Left kidney (tissue), 8 donors: ENCODE measurements at places on chromosomes 11 and 22.

DNA sequence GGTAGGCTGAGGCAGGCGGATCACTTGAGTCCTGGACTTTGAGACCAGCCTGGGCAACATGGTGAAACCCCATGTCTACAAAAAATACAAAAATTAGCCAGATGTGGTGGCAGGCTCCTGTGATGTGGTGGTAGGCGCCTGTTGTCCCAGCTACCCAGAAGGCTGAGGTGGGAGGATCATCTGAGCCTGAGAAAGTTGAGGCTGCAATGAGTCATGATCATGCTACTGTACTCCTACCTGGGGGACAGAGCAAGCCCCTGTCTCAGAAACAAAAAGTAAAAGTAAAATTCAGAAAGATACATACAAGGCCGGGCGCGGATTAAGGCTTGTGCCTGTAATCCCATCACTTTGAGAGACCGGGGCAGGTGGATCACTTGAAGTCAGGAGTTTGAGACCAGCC lies 6.3 kb downstream of the LDHAL6A start:
- DNase-seq: no peak

GRCh38 chr22:39463931-39464390 lies 7.1 kb downstream of the MGAT3 start:
- DNase-seq: no peak

GRCh38 chr11:71565263-71565662 lies at the start of gene KRTAP5-10:
KRTAP5-10 (plus strand) TSS chr11:71565563; CDS start chr11:71565588, 25 bp downstream.
- no peak for DNase-seq

DNA sequence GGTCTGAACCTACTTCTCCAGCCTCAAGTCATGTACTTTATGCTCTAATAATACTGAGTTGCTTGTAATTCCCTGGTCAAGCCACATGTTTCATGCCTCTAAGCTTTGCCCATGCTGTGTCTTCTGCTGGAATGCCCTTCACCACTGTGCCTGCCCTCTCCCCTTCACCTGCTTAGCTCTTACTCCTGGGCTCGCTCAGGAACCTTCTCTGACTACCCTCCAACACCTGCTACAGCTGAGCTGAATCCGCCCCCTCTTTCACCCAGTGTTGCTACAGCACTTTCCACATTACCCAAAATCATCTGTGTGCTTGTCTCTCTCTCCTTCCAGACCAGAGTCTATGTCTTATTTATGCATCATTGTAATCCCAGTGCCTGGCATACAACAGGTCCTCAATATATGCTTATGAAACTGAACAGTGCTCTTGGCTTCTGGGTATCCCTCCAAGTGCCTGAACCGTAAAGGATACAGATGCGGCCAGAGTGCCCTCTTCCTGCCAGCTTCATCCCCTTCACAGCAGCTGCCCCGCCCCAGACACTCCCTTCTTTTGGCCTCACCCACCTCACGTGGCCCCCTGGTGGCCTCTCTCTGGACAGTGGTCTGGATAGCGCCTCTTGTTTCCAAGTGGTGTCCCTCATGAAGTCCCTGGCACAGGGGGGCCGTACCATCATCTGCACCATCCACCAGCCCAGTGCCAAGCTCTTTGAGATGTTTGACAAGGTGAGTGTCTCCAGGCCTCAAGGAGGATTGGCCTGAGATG lies 7.1 kb downstream of the ABCG4 start:
- DNase-seq: no peak

- DNase-seq: no peak
Measured at GRCh38 chr11:95595973-95596489, 193.6 kb downstream of the FAM76B start.

- no peak for DNase-seq
Measured at GRCh38 chr22:48800036-48800885, 1027.4 kb downstream of the BRD1 start.

- DNase-seq: no peak
Measured at GRCh38 chr22:20022978-20023613, 2.2 kb downstream of the TANGO2 start.

- no peak for DNase-seq
Measured at GRCh38 chr11:30938810-30939209, 352.7 kb upstream of the MPPED2 start.

DNA sequence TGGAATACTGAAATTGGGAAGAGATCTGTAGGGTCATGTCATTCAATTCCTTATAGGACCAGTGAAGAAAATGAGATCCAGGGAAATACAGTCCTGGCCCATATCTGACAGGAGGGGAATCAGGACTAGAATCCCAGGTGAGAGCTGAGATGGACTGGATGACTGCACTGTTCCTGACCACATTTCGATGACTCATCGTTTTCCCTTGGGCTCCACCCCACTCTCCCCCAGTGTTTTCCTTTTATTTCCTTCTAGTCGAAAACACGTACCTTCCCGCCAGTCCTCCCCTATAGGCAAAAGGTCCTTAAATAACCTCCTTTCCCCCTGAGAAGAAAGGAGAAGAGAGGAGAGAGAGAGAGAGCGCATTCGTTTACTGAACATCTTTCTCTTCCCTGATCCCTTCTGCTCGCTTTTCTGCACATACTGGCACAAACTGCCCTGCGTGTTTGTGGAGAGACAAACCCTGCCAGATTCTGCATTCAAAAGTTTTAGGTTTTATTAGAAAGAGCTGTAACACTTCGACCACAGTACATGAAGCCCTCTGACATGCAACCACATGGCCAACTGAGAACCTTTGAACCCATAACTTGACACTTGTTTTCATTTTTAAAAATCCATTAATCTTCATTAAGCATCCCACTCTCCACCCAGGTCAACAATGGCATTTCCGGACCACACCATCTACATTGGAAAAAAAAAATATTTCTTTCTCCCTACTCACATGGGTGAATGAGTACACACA lies 565.7 kb downstream of the METTL15 start:
- DNase-seq: no peak

DNA sequence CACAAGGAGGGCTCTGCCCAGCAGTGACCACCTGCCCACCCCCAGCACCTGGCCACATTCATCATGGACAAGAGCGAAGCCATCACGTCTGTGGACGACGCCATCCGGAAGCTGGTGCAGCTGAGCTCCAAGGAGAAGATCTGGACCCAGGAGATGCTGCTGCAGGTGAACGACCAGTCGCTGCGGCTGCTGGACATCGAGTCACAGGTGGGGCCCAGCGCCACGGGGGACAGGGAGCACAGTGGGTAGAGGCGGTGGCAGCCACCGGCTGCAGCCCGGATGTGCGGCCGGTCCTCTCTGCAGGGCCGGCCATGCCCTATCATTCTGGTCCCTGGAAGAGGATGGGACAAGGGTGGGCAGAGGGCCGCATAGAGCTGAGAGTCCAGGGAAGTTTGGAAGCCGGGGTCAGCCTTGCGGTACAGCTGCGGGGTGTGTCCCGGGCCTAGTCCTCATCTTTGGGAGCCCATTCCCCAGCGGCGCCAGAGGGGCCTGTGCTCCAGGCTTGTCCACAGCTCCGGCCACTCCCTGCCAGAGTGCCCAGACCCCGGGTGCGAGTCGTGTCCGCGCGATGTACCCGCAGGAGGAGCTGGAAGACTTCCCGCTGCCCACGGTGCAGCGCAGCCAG lies 14.1 kb downstream of the EPS8L2 start:
- DNase-seq: no peak

DNA sequence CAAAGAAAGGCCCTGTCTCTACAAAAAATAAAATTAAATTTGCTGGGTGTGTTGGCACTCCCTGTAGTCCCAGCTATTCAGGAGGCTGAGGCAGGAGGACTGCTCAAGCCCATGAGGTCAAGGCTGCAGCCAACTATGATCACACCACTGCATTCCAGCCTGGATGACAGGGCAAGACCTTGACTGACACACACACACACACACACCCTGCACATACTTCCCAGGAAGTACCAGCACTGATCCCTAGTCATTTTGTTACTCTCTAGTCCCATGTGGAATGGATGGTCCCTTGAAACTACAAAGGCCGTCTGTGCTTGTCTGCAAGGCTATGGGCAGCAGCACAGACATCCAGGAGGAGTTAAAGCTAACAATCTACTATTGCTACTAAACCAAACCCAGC lies 59.7 kb upstream of the CYP2D6 start:
- no peak for DNase-seq

DNA sequence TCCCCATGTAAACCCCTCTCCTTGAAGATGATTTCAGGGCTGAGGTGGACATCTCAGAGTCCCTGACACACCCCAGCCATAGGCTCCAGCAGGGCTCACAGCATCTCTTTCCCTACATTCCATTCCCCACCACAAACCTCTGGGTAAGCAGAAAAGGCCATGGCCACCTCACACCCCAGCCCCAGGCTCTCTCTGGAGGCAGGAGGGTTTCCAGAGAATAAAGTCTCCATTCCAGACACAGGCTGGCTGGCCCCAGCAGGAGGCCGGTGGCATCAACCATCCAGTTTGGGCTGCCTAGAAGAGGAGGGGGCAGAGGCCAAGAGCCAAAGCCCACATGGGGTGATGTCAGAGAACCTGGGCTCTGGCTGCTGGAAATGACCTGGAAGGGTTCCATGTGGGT lies 61.4 kb downstream of the TP53I11 start:
- no peak for DNase-seq

- no peak for DNase-seq
Measured at GRCh38 chr11:20762980-20763379, 93.6 kb downstream of the NELL1 start.

DNA sequence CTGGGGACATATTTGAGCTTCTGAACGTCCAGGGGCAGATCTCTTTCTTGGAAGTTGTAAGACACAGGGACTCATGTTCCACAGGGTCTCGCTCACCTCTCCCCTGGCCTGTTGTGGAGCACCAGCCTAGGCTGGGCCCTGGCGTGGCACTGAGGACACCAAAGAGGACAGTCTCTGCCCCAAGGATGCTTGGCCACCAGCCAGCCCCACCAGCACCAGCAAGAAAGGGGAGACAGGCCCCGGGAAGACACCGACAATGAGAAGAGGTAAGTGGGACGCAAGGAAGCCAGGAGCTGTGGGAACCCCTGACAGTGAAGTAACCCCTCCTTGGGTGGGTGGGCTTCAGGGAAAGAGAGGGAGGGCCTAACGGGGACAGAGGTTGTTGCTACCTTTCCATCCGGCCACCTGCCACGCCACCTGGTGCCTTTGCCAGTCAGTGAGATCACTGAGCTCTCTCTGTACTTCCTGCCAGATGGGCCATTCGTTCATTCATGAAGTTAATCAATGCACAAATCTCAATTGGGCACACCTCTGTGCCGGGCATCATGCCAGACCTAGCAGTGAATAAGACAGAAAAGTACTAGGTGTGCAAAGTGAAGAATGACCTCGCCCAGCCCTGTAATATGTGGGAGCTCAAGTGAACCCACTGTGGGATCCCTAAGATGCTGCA lies 11.1 kb downstream of the APOL5 start:
- DNase-seq: no peak
